LNCaP clone FGC (cell line): ENCODE measurements at places on chromosomes 7 and 10.

GRCh38 chr10:127587668-127588365 lies 38.7 kb downstream of the NPS start:
- no peak for DNase-seq

DNA sequence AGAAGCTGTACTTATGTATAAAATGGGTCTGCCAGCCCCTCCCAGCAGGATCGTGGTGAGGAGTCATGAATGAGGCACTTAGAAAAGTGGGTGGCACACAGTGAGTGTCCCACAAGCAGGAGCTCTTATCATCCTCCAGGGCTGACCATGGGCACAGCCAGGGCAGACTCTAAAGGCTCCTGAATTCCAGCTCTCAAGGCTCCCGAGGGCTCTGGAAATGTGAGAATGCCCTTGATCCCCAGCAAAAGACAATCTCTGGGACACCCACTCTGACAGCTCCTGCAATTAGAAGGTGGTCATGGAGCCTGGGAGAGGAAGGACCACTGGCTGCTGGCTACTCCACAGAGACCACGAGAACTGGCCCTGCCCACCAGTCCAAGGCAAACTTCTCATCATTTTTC lies 1.6 kb downstream of the VSTM4 start:
- no peak for DNase-seq

- no peak for DNase-seq
Observed at GRCh38 chr7:106863274-106863997, 1.6 kb upstream of the PIK3CG start.

- DNase-seq, result no peak
Observed at GRCh38 chr7:67696124-67696523, 699.5 kb downstream of the TYW1 start.

DNA sequence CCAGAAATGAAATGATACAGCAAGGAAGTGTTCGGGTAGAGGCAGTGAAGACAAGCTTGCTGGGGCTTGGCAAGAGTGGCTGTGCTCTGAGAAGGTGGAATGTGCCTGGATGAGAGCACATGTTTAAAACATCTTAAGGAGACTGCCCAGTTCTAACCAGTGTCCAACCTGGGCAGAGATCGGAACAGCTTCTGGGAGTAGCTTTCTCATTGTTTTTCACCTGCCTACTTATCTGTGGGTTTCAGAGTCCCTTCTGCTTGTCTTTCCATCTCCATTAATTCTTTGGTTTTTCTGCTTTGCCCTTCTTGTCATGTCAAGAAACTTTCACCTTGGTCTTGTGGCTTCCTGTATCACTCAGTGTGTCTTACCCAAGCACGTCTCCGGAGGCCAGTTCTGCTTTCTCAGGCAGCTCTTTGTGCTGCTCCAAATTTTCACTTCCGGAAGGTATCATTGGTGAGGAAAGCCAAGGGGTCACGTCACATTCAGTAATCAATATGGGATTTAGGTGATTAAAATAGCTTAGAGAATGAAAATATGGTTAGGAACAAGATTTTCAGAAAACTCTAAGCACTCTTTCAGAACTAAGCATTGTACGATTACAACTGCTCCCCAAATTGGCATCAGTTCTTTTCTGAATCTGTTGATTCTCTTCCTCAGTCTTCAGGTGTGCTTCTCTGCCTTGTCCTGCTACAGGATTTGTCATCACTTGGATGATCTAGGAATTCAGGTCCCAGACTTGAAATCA lies 5.5 kb upstream of the LAMB4 start:
- no peak for DNase-seq

DNA sequence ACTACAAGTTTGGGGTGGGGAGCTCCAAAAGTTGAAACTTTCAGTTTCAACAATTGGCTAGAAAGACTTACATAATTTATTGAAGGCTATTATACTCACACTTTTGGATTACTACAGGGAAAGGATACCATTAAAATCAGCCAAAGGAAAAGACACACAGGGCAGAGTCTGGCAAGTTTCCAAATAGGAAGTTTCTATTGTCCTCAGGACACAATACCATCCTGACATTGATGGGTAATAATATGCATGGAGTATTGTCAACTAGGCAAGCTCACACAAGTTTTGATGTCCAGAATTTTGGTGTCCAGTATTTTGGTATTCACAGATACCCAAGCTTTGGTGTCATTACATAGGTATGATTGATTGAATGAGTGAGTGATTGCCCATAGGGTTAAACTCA lies 872.6 kb upstream of the SORCS1 start:
- DNase-seq, result no peak

GRCh38 chr10:116324227-116324950 lies at the start of gene CCDC172:
TSS of gene CCDC172 (plus strand) at chr10:116324448. CDS start at chr10:116325012, 564 bp downstream.
- DNase-seq, result no peak

GRCh38 chr10:126158133-126158892 lies 230.0 kb downstream of the ADAM12 start:
- DNase-seq, result no peak

DNA sequence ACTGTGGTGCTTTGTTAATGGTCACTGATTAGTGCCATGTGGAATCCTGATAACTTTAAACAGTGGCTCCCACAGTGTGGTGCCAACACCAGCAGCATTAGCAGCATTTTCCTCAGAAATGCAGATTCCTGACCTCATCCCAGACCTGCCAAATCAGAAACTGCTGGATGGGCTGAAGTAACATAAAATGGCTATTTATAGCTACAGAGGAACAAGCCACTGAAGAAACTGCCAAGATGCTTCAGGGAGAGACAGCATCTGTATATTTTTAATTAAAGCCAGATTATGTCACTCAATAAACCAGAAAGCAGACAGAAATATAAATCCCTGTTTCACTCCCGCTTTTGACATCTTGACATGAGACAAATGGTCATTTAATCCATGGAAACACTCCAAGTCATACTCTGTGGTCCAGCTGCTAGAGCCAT lies 178.5 kb downstream of the AMPH start:
- no peak for DNase-seq

- no peak for DNase-seq
Observed at GRCh38 chr10:16699435-16700057, 117.7 kb downstream of the RSU1 start.
